ENCODE measurements at places on chromosomes 7 and 10. TPM values are rescaled to one million over a fixed set of nuclear protein-coding genes. Genes with fewer than 3 reads are reported as not detected.

AKR1C1 gene
- 28.7 TPM for total RNA-seq

NPC1L1 gene
- total RNA-seq, result not detected

DNA sequence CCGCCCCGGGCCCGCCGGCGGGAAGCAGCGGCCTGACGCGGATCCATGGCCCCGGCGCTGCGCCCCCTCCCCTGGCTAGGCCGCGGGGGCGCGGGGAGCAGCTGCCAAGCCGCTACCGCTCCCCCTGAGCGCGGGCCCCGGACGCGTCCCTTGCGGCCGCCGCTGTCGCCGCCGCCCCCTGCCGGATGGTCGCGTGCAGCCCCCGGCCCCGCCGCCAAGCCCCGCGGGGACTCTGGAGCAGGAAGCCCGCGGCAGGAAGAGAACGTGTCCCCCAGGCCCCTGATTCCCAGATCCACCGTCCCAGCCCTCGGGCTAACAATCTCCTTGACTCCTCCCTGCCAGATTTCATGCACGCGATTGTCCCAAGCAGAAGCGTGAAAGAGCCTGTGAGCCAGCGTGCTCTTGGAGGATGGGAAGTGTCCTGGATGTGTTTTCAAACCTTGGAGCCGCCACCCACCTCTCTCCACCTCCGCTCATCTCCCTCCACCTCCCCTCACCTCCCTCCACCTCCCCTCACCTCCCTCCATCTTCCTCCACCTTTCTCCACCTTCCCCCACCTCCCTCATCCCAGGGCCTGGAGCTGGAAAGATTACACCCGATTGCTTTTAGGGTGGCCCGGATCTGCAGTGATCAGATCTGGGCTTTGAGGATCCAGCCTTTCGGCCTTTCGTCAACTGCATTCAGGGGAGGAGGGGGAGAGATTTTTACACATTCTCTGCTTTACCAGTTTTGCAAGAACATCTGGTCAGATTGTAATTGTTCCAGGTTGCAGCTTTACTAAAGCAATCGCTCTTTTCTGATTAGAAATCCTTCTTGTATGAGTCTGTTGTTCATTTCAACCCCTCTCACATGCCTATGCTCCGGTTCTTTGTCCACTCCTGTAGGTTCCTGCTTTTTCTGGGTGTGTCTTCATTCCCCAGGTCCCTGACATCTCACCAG lies 570 bp upstream of the PRTFDC1 start:
- peak; percentile 33 for ATAC-seq

TNS3 gene
- total RNA-seq, result 5.4 TPM

DNA sequence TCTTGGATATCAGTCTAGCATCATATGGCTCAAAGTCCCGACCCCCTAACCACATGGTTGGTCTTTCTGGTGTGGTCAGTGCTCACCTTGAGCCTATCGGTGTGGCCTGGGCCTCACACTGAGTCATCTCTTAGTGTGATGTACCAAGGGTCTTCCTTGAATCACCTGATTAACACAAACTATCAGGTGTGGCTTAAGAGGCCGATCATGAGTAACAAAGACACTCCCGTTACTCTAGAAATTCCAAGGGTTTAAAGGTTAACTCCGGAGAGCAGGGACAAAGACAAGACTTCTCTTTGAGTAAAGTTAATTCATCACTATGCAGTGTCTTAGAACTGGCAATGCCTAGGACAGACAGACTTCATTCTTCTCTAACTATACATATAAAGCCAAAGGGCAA lies 52.3 kb upstream of the ARMC3 start:
- no peak for ATAC-seq
